NCI-H510A treated with DMSO at 0.1 percent for 48 hours (cell line): ENCODE measurements at places on chromosomes 4 and X.

DNA sequence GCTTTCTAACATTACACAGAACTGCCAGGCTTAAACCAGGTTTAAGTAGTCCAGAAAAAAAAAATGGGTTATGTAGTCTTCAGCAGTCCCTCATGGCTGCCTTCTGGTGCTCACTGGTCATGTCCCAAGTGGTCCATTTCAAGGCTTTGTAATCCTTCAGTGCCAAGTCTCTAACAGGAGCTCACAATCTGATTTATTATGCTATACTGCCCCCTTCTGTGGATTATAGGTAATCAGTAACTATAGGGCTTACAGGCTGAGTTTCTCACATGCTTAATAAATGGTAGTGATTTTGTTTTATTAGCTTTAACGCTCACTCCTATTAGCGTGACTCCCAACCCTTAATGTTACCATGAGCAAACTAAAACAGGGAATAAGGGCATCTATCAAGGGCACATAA lies 92.5 kb upstream of the EDA2R start:
- peak; percentile 1 for DNase-seq

- DNase-seq: no peak
Observed at GRCh38 chr4:53622739-53623151, 31.5 kb upstream of the LNX1 start.

DNA sequence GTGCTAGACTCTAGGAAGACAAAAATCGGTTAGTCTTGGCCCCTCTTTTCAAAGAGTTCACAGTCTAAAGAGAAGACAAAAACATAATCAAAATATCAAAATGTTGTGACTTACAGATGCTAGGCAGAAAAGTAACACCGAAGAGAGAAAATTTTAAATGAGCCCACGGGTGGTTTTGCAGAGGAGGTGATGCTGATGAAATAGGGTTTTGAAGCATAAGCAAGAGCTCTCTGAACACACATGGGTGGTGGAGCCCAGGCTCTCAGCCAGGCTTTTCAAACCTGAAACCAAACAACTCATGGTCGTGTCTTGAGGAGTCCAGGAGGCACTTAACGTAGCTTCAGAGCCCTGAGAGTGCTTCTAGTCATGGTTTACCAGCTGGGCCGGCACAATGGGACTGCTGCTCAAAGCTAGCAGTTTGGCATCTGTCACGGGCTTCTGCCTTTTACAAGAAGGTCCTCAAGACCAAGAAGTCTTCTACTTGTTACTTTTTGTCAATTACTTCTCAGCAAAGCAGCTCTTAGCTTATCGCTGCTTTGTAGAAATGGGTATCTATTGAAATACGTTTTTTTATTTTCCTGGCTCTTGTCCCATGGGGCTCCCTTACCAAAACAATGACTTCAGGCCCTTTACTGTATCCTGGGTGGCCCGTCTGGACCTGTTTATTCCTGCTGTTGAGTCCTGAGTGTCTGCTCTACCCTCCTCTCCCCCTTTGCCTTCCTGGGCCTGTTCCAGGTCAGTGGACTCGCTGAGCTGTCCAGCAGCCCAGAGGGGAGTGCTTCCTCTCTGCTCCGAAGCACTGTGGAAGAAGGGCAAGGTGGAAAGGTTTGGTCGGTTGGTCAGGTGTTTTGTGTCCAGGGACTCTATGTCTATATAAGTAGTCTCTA lies 69.5 kb downstream of the TNIP2 start:
- no peak for DNase-seq

- DNase-seq: no peak
Observed at GRCh38 chrX:71070531-71070930, 2.4 kb upstream of the SNX12 start.

- DNase-seq: no peak
Observed at GRCh38 chrX:45824471-45824870, 623.8 kb upstream of the DIPK2B start.

GRCh38 chr4:145178740-145179280 lies 1.6 kb downstream of the OTUD4 start:
- DNase-seq: no peak

- DNase-seq: no peak
Observed at GRCh38 chr4:134089885-134090284, 111.7 kb downstream of the PABPC4L start.

DNA sequence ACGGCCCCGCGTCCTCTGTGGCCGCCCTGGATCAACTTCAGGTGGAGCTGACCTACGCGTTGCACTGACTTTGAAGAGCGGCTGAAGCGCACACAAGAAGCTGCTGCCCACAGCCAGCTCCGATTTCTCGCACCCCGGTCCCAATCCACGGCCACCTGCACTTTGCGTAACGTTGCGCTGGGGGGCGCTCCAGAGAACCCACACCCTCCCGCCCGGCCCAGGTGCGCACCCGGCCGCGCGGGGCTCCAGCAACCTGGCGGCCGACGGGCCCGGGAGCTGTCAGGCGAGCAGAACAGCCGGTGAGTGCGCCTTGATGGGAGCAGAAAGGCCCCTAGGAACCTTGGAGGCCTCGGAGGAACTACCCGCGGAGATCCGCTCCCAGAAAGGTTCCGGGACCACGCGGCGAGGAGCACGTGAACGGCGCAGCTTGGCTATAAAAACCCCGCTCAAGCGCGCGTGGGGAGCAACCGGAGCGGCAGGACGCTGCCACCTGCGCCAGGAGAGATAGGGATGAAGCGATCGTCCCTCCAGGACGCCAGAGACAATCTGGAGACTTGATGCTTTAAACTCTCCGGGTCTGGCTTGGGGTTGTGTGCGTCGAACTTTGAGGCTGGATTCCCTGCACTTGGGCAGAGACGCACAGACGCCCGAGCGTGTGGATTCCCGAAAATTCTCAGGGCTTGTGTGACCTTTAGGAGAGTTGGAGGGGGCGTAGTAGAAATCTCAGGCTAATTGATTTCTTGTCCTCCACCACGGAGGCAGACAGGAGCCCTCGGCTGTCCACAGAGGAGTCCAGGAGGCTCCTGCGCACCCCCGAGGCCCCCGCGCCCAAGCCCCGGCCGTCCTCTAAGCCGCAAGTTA lies 591 bp upstream of the NWD2 start:
- DNase-seq: peak; percentile 11

DNA sequence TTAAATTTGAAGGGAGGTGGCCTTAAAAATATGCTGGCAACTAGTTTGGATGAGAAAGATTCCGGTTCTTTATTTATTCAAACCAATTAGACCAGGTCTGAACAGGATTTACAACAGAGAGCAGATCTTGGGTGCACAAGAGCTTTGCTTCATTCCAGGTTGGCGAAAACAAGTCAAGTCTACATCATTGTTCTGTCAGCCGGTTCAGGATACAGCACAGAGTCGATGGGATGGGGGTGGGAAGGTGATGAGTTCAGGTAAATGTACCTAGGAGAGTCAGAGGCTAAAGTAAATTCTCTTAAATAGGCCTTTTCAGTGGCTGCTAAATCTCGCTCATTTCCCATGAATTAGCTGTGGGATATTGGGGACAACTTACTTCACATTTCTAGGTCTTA lies 882 bp upstream of the STIM2 start:
- DNase-seq: no peak
